ENCODE measurements at places on chromosomes 12 and 14.

- no peak for DNase-seq
Measured at GRCh38 chr14:48690349-48690748, 895.8 kb downstream of the RPS29 start.

- peak; percentile 53 for DNase-seq
Measured at GRCh38 chr14:75418850-75419768, 8.7 kb upstream of the JDP2 start.

GRCh38 chr14:29461506-29461905 is 466.1 kb downstream of the PRKD1 start:
- DNase-seq, result no peak

- DNase-seq, result no peak
Measured at GRCh38 chr12:28908646-28909045, 240.4 kb upstream of the FAR2 start.

DNA sequence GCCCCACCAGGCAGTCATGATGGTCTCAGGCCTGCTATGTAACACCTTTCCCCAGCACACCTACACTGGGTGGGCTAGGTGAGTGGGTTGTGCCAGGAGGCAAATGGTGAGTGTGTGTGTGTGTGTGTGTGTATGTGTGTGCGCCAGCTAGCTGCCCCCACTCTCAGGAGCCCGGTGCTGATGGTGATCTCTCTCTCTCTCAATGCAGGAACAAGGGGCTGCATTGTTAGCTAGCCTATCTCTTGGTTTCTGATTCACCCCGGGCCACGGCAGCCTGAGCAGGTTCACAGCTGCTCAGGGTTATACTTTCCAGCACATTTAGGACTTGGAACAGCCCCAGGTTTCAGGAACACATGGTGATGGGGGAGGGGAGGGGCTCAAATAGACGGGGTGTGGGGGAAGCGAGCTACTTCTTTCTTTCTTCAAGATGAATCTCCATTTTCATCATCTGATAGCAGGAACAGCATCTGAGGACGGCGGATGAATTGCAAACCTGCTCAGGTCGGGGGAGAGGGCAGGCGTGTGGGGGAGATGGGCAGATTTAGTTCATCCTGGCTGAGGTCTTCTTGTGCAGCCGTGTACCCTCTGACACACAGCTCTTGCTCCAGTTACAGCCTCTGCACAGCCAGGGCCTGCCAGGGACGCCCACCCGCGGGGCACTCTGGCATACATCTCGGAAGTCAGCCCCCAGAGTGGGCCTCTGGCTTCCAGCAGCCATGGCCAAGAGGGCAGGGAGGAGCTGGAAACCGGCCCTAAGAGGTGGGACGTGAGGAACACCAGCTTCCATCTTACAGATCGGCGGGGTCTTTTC is 137.6 kb downstream of the ZFP36L1 start:
- no peak for DNase-seq

DNA sequence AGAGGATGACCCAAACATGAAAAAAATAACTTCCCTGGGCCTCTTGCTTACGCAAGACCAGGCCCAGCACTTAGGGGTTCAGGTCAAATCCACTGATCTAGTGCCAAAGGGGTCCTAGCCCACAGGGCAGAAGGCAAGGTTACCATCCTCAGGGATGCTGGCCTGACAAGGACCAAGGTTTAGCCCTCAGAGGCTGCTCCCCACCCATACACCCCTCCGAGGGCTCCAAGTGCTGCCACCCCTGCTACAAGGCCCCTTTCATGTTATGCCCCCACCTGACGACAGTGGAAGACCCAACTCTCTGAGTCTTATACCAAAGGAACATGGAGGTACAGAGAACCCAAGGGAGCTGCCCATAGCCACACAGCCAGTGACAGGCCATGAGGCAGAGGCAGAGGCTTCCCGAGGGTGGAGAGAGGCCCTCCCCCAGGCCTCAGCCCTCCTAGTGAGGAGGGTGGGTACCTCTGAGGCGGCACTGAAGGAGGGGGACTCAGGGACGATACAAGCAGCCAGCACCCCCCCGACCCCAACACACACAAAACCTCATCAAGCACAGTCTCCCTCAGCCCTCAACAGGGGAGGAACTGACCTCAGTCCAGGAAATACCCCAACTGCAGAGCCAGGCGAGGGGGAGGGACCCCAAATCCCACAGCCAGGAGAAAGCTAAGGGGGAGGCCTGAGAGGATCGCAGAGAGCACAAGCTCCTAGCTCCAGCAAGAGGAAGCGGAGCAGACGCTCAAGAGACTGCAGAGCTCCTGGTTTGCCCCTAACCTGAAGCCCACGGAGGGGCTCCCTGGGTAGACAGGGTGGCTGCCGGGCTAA is 37.0 kb downstream of the ANAPC7 start:
- no peak for DNase-seq

GRCh38 chr14:63523735-63524426 is 19.3 kb downstream of the PPP2R5E start:
- DNase-seq, result no peak

DNA sequence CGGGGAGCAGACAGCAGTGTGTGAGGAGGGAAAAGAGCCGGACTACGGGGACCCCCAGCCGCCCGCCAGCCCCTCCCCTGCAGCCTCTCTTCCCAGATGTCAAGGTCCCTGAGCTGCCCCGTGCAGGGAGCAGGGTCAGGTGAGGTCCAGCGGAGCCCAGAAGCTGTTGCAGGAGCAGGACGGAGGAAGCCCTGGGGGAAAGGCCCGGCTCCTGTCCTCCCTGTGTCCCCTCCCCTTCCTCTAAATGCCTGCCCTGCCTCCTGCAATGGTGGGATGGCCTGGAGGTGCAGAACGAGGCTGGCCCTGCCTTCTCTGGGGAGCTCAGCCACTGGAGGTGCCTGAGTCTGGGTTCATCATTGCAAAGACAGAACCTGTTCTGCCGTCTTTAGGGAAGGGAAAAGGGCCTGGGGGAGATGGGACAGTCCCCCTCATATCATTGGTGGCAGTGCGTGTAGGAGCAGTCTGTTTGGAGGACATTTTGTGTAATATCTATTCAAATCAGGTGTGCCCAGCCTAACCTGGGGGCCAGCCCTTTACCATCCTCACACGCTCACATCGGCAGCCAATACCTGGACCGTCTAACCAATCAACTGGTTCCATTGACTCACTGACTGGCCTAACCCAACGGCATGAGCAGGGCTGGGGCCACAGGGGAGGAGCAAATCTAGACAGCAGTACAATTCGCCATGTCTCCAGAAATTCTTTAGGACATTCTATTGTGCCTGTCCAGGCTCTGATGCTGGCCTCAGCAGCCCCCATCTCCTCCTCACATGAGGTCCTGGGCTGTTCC is 364.1 kb upstream of the SFSWAP start:
- DNase-seq, result no peak

- DNase-seq, result no peak
Measured at GRCh38 chr12:18837025-18837424, 99.1 kb downstream of the CAPZA3 start.

DNA sequence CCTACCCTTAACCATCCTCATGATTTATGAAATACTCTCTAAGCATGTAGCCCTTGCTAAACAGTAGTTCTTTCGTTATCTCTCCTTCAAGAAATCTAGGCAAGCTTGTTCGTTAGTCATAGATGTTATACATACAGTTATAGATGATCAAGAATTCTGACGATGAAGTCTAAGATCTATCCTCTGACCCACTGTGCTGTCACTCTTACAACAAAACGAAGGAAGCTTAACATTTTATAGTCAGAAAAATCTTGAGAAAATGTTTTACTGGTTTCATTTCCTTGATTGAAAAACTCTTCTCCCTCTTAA is 68.9 kb downstream of the SPPL3 start:
- no peak for DNase-seq

- DNase-seq, result no peak
Measured at GRCh38 chr12:23424685-23425084, 524.8 kb downstream of the SOX5 start.

GRCh38 chr12:10756194-10756593 is 33.1 kb upstream of the YBX3 start:
- DNase-seq, result no peak

DNA sequence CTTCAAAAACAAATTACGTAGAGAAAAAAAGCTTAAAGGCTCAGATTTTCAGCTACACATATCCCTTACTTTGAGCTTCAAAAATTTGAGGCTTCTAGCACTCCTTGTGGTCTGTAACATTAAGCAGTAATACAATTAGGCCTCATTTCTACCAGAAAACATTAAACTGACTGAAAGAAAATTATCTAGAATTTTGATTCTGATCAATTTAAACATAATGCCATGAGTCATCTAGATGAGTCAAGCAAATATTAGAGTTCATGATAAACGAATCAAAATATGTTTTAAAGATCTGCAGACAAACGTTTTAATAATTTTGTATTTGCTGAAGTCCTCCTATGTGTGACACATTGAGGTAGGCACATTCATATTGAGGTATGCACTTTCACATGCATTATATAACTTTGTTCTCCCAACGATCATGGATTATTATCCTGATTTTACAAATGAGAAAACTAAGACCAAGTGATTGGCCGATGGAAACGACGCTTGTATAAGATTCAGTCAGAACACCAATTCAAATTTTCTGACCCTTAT is 4.3 kb downstream of the OSBPL8 start:
- DNase-seq, result no peak

DNA sequence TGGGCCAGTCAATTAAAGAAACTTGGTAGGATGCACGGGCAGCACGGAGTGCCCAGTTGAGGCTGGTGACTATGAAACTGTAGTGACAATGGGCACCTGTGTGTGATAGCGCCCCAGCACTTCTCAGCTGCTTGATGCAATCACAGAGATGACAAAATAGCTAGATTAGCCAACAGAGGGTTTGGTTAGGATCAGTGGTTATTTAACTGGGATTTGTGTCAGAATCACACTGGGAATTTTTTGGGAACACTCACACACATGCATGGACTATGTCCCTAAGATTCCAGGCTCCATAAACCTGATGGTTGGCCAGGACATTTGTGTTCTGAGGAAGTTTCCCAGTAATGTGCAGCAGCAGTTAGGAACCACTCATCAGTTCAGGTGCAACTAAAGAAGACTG is 51.2 kb upstream of the DAAM1 start:
- DNase-seq, result no peak

DNA sequence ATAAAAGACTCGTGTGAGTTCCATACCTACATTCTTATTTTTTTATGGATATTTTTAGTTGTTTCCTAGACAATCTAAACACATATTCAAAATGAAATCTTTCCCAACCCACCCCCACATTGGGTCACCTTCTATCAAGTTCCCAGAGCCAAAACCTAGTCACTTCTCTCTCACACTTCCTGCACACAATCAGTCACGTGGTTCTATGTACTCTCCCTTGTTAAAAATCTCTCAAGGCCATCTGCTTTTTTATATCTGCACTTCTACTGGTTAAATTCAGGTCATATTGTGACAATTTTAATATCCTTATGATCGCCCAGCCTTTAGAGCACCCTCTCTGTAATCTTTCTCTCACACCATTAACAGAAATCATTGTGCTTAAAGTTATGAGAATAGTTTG is 175.0 kb upstream of the SYT10 start:
- DNase-seq, result no peak

DNA sequence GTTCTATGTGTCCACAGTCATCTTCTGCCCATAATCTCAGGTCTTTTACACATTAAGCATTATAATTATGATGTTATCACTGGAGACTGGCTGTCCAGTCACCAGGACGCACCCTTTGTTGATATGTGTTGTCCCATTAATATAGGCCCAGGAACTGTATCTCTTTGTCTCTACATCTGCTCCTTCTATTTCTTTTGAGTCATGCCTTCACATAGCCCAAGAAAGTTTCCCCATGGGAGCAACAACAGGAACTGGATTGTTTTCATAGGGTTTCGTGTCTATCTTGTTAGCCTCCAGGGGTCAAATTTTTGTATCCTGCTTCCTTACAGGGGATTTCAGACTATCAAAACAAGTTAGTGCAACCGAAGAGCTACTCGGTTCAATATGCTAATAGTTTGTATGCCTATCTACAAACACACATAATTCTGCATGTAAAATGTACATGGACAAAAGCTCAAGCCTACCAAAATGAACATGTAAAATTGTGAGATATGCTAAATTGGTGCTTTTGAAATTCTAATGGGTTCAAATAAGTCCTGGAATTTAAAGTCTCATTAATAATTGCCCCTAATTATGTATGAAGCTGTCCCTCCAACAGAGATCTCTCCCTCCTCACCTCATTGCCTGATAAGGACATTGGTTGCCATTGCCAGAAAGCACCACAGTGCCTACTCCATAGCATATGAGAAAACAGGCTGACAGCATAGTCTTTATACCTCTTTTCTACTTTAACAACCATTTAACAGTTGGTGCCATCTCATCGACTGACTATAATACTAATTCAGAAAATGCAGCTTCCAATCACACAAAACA is 99.8 kb upstream of the DIO2 start:
- no peak for DNase-seq

GRCh38 chr14:105029402-105029801 is 8.5 kb upstream of the CDCA4 start:
- DNase-seq, result no peak

DNA sequence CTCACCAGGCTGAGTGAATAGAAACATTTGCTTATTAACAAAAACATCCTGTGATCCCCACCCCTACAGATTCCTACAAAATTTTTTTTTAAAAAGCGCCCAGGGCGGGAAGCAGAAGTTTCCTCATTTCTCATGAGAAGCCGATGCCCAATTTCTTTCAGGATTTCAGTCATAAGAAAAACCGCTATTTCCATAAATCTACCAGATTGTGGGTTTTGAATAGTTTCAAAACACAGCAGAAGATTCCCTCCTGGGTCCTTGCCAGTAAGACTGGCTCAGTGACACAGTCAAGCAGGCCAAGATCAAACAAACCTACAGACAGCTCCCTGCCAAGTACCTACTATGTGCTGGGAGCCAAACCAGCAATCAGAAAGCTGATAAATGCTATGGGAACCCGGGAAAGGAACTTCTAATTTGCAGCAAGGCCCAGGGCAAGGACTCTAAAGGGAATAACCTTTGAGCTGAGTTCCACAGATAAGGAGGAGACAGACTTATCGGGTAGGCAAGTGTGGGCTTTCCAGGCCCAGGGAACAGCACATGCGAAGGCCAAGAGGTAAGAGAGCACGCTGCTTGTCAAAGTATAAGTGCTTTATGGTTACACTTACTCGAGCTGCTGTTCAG is 68.7 kb downstream of the CCDC88C start:
- no peak for DNase-seq

- DNase-seq, result no peak
Measured at GRCh38 chr12:47877081-47877480, 27.7 kb downstream of the VDR start.

GRCh38 chr12:7806863-7807487 is 17.8 kb downstream of the NANOG start:
- DNase-seq, result peak; percentile 45

DNA sequence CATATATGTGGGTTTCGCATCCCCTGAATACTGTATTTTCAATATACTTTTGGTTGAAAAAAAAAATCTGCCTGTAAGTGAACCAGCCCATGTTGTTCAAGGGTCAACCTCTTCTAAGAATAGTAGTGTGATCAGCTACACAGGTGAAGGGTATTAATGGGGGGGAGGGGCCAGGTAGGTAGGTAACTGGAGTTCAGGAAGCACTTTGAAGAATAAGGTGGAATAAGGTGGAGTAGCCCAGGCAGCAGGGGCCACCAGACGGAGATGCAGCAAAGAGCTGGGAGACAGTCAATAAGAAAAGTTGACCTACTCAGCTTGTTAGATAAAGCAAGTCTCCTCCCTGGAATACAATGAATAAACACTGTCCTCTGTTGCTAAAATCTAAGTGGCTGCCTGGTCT is 9.3 kb downstream of the LDHB start:
- no peak for DNase-seq

All from GM12891 (cell line).